ENCODE measurements at places on chromosomes 12 and 14.

- DNase-seq: no peak
Measured at GRCh38 chr12:45655743-45656142, 73.8 kb upstream of the ARID2 start.

DNA sequence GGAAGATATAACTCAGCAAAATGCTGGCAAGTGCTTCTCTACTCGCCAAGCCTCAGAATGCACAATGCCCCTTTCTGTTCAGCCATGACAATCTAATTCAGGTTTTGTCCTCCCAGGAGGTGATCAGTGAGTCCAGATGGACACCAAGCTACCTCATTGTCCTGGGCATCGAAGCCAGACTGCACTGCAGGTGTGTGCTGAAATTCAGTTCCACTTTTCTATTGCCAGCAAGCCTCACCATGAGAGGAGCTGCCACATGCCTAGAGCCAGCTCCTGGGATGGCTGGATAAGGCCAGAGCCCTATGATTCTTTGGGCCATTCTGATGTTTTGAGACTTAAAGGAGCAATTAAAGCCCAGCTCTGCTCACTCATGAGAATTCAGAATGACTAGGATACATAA is 186.7 kb downstream of the GRIN2B start:
- no peak for DNase-seq

DNA sequence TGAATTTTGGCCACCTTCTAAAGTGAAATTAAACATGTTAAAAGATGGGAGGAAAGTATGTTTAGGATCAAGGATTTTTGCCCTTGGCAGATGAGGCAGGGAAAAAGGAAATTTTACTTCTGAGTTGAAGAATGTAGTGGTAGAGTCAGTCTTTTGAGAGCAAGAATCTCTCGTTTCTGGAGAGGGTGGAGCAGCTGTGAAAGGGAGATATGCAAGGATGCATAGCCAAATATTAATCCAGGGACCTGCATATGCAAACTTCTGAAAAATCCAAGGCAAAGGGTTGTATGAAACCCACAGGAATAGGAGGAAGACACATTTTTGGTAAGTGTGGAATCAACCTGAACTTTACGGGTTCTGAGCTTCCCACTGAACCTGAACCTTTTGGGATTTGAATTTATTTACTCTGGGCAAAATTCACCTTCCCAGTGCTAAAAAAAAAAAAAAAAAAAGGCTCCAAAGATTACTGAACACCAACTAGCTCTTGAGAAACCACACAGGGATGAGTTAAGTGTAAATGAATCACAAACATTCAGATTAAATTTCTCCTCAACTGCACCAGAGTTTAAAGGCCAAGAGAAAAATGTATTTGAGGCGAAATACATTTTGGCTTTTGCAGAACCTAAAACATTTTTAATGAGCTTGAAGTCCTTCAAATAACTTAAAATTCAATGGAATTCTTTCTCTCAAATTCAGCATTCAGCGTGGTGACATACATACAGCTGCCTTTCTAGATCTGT is 187.1 kb upstream of the CDKN3 start:
- no peak for DNase-seq

GRCh38 chr12:124778411-124778810 is 85.3 kb downstream of the SCARB1 start:
- no peak for DNase-seq

- no peak for DNase-seq
Measured at GRCh38 chr14:103164779-103165178, 41.5 kb downstream of the TNFAIP2 start.

DNA sequence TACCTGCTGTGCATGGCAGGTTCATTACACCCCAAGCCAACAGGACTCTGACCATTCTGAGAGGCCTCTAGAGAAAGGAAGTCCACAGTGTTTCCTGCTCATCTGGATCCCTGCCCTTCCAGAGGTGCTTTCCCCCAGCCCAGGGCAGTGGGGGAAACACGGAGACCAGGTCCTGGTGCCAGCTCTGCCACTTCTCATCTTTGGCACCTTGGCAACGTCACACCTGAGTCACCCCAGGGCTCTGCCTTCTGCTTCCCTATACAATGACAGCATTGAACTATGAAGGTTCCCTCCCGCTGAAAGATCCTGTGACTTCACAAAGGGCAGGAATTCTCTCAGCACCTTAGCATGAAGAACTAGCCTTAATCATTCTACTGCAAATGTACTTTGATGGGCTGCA is 74.9 kb downstream of the ANO2 start:
- DNase-seq: no peak

- no peak for DNase-seq
Measured at GRCh38 chr12:1835211-1836131, 15.1 kb downstream of the LRTM2 start.

- no peak for DNase-seq
Measured at GRCh38 chr12:114407842-114408411, 2.0 kb upstream of the TBX5 start.

GRCh38 chr14:22526744-22527143 is 62.3 kb downstream of the DAD1 start:
- no peak for DNase-seq

DNA sequence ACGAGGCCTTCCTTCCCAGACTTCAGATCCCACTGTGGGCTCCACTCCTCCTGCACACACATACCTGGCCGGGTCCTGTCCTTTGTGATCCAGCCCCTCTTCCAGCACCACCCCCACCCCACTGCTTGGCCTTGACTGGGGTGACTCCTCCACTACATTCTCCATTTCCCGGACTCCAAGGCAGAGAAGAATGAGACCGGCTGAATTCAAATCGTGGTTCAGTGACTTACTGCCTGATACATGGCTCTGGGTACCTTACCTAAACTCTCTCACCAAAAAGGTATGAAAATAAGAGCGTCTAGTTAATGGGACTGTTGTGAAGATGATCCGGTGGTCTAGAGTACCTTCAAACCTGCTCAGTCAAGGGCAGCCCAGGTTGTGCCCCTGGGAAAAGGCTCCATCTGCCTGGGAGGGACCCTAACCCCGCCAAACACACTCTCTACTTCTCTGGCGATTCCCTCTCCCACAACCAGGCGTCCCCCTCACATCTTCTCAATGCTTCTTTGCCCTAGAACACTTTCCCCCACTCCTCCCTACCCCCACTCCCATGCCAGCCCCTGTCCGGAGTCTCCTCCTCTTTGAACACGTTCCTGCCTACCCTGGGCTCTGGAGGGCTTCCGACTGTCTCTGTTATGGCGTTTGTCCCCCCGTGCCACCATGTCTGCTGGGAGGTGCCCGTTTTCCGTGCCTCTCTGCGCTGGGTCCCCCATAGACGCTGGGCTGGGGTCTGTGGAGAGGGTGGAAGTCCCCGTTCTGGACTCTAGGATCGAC is 1.5 kb upstream of the ZBTB42 start:
- DNase-seq: peak; percentile 76

GRCh38 chr14:54908190-54908589 is 5.6 kb upstream of the GCH1 start:
- peak; percentile 74 for DNase-seq

- peak; percentile 3 for DNase-seq
Measured at GRCh38 chr14:32977913-32978312, 39.2 kb downstream of the NPAS3 start.

- no peak for DNase-seq
Measured at GRCh38 chr12:130070126-130070611, 92.1 kb upstream of the FZD10 start.

DNA sequence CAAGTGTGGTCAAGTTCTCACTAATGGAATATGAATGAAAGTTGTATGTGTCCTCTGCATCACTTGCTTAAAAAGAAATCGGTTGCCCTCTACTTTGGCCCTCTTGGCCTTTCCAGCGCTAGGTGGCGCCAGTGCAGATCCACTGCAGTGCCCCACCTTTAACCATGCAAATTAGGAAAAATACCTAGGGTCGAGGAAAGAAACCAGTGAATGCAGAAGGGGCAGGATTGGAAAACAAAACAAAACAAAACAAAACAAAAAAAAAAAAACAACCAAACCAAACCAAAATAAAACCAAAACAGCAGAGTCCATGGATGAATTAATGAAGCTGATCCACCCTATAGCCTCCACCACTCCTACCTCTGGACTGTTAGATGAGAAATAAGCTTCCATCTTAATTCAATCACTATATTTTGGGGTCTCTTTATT is 12.9 kb upstream of the NEMF start:
- DNase-seq: peak; percentile 80

- DNase-seq: no peak
Measured at GRCh38 chr14:64213853-64214570, 80.2 kb downstream of the ESR2 start.

DNA sequence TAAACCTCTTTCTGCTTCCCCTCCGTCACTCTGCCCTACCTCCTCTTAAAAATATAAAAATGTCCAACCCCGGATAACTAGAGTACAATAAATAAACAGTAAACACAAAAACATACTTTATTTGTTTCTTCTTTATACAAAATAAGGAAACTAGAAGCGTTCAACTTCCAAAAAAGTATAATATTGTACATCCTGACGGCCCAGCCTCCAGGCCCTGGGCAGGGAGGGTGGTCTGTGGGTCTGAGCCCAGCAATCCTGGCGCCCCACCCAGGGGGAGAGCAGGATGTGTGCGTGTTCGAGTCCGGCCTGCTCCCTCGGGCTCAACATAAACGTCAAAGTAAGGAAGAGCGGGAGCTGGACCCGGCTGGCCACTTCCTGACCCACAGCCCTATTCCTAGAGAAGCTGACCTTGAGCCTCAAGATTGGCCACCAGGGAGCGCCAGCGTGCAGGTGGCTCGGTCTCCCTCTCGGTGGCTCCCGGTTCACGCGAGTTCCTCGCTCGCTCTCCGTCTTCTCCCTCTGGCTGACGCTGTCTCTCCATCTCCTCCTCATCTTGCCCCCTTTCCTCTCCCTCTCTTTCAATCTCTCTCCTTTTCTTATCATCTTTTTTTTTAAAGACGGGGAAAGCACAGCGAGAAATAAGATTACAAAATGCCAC is 9.4 kb downstream of the LHX5 start:
- DNase-seq: peak; percentile 92

DNA sequence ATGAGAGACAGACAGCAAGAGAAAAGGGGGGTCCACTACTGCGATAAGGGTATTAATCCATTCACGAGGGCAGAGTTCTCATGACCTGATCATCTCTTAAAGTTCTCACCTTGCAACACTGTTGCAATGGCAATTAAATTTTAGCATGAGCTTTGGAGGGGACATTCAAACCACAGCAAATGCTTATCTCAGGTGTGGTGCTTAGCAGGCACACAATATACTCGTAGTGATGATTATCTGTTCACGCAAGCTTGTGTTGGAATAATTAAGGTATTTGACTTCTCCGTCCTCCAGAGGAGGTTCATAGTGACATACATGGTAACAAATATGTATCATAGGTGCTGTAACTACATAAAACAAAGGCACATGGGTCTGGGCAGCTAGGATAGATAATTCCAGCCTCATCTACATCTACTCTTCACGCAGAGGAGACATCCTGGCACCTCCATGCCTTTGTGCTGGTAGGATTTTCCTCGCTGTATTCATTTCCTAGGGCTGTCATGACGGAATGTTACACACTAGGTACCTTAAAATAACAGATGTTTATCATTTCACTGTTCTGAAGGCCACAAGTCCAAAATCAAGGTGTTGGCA is 221.2 kb downstream of the RBM19 start:
- DNase-seq: peak; percentile 89

All from OCI-M1 (cell line).